Activated CD4-positive, alpha-beta T cell treated with anti-CD3 and anti-CD28 coated beads for 36 hours (primary cell): ENCODE measurements at places on chromosomes 13 and 19. TPM values are rescaled to one million over a fixed set of nuclear protein-coding genes. Genes with fewer than 3 reads are reported as not detected.

The GPR12 gene
- total RNA-seq: not detected

- DNase-seq: no peak
These were observed 796 bp downstream of the ZNF304 start for GRCh38 chr19:57351867-57352266.

DNA sequence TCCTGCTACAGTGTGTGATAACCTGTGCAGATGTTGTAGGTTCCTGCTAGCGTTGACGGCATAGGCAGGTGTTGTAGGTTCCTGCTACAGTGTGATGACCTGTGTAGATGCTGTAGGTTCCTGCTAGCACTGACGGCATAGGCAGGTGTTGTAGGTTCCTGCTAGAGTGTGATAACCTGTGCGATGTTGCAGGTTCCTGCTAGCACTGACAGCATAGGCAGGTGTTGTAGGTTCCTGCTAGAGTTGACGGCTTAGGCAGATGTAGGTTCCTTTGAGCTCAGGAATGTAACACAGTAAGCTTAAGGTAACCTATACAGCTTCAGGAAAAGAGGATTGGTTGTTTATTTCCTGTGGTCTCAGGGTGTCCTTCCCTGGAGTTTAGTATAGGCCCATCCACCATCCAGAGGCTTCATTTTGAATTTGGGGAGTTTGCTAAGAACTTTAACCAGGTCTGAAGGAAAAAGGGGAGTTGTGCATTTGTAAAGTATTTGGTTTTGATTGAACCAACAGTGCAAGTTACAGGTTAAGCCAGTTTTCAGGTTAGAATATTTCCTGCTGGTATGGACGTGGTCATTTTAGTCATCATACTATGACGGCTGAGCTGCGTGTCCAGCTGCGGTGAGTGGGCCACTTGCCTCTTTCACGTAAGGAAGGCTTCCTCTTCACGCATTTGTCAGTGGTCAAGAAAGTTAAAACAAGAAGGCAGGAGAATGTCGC lies 53.8 kb downstream of the ATP11A start:
- DNase-seq: no peak

GRCh38 chr19:16943942-16944625 lies 55.3 kb downstream of the F2RL3 start:
- no peak for DNase-seq

GRCh38 chr13:85853901-85854663 lies 54.9 kb upstream of the SLITRK6 start:
- no peak for DNase-seq

The EFNB2 gene
- total RNA-seq: 0.14 TPM
